ENCODE measurements at places on chromosomes 2 and 18.

DNA sequence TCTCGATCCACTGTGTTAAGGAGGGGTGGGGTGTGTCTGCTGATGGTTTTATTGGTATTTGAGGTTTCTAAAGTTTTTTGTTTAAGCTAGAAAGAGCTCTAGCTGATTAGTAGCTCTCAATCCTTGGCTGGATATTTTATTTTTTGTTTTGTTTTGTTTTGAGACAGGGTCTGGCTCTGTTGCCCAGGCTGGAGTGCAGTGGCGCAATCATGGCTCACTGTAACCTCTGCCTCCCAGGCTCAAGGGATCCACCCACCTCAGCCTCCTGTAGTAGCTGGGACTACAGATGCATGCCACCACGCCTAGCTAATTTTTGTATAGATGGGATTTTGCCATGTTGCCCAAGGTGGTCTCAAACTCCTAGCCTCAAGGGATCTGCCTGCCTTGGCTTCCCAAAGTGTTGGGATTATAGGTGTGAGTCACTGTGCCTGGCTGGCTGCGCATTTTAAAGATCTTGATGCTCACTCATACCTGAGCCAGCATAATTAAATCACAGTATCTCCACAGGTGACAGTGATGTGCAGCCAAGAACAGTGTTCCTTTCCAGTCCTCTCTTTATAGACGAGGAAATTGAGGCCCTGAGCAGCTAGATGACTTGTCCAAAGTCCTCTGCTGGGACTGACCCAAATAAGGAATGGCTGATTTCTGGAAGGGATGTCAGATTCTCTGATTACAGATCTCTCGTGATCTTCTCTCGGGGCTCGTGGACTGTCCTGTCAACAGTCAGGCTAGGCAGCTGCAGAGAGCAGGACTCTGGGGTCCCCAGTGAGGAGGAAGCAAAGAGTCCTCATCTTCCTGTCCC is 44.5 kb downstream of the SPTBN1 start:
- no peak for DNase-seq

GRCh38 chr2:45705233-45705632 is 53.8 kb downstream of the PRKCE start:
- no peak for DNase-seq

GRCh38 chr18:33757037-33757436 is 179.0 kb downstream of the ASXL3 start:
- DNase-seq, result no peak

DNA sequence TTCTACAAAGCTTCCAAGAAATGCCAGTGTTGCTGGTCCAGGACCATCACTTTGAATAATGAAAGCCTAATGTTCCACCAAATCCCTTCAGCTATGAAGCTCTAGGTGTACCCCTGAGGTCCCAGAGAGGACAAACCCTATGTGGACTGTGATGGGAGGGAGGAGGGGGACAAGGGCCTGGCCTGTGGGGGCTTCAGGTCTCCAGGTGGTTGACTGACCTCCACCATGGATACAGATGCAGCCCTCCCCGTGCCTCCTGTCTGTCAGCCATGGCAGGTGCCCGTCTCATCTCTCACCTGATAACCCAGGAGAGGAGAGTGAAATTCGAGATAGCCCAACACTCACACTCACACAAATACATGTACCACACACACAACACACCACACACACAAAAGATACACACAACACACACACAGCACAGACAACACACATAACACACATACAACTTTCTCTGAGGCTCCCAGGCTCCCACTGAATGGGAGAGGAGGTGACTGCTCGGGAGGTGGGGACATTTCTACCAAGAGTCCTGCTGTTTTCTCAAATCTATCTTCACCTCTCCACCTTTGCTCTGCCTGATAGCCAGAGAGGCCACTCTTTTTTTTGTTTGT is 12.8 kb upstream of the RHOB start:
- no peak for DNase-seq

DNA sequence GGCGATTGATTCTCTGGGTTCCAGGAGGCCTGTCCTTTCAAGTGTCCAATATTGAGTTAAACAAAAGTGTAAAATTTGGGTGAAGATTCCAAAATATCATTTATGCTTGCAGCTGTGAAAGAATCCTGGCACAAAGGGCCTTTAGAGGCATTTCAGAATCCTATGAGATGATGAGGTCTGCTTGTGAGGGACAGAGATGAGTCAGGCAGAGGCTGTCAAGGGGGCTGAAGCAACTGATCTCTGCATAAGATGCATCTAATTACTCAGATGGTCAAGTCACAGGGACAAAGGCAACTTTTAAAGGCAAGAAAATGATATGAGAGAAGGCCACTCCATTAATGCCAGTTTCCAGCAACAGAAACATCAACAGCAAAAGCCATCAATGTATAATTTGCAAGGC is 78.8 kb downstream of the FHOD3 start:
- no peak for DNase-seq

DNA sequence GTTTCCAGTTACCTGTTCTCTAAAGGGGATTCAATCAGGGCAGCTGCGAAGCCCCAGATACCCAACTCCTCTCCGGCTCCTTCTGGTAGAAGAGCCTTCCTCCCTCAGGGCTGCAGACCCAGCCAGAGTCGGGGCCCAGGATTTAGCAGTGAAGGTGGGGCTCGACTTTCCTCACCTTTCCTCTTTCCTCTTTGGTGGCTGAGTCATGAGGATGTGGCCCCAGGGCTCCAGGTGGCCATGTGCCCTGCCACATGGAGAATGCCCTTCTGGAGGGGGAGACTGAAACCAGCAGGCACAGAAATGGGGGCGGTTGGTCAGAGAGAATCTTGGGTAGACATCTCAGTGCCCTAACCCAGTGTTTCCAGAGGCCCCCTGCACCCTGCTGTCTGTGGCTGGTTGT is 402.6 kb downstream of the NBAS start:
- DNase-seq, result no peak

DNA sequence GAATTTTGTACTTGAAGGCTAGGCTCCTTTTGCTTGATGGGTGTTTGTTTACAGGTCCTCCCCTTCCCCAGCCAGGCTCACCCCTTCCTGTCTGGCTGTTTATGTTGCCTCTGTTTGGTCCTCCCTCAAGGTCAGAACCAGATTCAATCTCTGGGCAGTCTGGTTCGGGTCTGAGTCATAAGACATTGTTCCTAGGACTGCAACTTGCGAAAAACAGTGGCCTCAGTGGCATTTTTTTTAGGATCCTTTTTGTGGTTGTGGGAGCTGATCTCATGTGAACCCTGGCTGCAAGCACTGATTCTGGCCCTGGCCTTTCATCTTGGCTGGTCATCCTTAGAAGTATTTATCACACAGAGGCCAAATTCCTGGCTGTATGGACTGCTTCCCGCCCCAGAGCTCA is 370.4 kb downstream of the CLIP4 start:
- no peak for DNase-seq

- no peak for DNase-seq
These were observed 62.5 kb downstream of the RHOB start for GRCh38 chr2:20509301-20509769.

DNA sequence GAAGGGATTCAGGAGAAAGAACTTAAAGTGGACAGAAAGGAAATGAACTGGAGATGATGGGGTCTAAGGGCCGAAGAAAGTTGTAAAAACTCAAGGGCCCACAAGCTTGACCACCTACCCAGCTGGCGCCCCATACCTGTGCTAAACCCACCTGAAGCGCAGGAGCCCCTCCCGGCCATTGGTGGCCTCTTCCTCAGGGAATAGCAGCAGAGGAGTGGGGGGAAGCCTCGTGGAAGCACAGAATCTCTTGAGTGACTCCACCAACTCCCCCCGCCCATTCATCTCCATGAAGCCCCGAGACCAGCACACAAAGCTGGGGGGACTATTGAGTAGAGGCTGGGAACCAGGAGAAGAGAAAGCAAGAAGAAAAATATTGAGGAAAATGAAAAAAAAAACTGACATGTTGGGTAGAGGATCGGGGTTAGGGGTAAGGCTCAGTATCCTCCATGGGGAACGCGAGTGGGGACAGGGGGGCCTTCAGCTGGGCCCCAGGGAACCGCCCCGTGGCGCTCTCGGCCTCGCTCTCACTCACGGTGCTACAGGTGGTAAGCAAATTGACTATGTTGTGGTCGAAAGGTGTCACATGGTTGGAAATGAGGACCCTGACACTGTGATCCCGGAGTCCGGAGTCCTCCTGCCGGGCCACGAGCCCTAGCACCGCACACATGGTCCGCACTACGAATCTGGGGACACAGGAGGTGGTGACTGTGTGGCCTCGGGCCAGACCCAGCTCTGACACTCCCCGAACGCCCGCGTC is 728 bp downstream of the AUP1 start:
- no peak for DNase-seq

GRCh38 chr2:233953087-233953801 is 36.1 kb downstream of the TRPM8 start:
- DNase-seq, result no peak

- DNase-seq, result no peak
These were observed 2.0 kb downstream of the NPC1 start for GRCh38 chr18:23584019-23584983.
